ENCODE measurements at places on chromosomes 6 and 20.
A peak's percentile ranks its signal among the peaks of the same experiment; 100 is the strongest.

DNA sequence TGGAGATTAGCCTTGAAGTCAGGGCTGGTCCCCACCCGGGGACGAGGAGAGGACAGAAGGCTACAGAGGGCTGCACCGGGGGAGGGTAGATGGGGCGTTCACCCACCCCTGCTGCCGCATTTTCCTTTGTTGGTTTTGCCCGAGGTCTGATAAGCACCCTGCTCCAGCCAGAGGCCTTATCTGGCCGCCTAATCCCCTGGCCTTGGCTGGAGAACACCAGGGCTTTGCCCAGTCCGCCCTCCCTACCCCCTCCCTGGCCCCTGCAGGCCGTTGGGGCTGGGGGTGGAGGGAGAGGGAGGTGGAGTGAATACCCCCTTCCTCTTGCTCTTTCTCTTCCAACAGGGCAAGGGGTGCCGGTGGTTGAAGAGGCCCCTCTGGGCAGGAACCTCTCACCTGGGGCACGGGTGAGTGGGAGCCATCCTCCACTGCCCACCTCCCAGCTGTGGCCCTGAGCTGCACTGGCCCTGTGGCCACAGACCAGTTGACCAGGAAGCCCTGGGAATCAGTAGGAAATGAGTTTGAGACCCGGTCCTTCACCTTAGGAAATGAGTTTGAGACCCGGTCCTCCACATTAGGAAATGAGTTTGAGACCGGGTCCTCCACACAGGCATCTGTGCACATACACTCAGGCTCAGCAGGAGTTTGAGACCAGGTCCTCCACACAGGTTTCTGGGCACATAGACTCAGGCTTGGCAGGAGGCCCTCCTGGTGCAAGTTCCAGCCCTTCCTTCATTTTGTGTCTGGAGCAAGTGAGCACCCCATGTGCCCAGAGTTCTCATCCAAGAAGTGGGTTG is 12.0 kb upstream of the GATA5 start:
- DNase-seq = no peak

DNA sequence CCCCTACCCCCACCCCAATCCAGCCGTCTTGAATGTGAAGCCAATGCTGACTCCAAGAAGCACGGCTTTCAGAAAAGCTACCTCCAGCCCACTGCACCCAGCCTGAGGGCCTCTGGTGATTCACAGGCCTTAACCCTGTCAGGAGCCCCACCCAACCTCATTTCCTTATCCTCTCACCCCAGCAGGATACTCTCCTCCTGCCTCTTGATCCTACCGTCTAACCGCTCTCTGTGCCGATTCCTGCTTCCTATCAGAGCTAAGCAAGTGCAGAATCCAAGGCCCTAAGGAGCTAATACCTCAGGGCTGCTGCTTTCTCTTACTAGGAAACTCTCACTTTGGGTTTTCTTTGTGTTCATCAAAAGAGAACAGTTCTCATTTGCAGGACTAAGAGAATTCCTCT is 47.2 kb downstream of the TRERF1 start:
- DNase-seq = peak; percentile 31

DNA sequence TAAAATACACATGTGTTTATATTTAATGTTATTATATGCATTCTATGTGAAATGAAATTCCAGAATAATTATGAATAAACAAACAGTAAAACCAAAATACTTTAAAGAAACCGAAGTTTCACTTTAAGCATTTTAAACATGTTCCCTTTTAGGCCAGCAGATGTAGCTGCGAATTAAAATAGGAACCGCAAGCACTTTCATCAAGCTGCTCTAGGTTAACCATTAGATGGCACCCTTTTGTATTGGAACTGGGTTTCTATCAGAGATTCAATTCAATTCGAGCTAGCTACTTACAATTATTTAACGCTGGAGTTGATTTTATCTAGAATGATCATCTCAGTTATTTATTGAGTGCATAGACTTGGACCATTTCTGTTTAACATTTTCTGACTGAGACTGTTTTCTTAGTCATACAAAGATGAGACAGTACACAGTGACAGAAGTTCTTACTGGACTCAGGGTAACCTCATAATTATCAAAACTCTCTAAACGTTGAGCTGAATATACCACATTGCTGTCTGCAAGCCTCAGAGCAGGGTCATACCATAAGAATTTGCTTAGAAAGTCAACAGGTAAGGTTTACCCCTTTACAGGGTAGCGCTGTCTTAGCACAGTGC is 8.5 kb downstream of the TMEM242 start:
- no peak for DNase-seq

DNA sequence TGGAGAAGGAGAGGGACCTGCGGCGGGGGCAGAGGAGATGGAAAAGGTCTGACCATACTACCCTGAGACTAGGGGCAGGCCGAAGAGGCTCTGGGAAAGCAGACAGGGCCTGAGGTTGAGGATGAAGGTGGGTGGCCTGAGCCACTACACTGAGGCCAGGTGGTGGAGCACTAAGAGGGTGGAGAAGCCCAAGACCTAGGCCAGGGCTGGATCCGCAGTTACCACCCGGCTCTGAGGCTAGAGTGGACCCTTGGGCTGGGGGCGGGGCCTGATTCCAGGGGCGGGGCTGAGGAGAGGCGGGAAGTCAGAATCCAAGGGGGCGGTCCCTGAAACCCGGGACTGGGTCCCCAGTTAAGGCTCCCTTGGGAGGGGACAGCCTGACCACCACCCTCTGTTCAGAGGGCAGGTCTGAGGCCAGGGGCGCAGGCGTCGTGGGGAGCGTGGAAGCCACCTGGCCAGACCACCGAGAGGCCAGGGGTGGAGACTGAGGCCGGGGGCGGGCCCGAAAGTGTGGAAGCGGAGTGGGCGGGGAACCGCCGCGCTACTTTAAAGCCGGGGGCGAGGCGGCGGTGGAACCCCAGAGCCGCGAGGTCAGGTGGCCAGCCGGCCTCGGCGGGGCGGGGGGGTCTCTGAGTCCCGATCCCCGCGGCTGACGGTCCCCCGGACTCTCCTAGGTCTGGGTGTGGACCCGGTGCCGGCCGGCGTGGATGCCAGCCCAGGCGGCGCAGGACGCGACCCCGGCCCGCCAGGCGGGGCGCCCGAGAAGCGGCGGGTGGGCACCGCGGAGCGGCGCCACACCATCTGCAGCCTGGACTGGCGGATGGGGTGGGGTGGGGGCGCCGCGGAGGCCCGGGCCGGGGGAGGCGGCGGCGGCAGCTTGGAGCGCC is 8.3 kb downstream of the CCM2L start:
- DNase-seq = peak; percentile 71

GRCh38 chr20:62805155-62805710 is 598 bp downstream of the OGFR start:
- DNase-seq = no peak

- no peak for DNase-seq
Measured at GRCh38 chr6:2225422-2226392, 19.7 kb downstream of the GMDS start.

DNA sequence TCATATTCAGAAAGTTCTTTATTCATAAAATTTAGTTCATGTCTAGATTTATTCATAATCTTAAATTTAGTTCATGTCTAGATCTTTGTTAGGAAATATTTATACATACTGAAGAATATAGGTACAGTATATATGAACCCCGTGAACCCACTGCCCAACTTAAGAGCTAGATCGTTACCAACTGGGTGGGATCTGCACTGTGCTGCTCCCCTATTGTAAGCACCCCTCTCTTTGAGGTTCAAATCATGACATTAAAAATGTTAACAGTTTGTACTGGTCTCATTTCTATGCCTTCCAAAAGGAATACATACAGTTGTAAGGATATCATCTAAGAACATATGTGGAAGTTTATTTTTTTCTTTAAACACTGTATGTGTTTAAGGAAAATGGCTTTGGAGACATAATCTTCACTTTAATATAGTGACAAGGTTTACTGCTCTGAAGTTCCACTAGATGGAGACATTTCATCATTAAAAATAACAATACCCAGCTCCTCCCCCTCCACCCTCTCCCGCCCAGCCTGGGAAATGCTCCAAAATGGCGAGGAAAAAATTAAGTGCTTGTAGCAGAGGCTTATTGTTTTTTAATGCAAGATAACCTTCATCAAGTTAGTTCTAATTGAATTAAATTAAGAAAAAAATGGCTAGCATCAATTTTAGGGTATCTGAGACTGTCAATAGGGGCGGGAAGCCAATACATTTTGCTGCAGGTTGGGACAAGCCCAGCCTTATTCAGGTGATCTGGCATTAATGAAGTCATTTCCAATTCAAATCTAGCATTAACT is 104.1 kb upstream of the TRAF3IP2 start:
- peak; percentile 89 for DNase-seq

DNA sequence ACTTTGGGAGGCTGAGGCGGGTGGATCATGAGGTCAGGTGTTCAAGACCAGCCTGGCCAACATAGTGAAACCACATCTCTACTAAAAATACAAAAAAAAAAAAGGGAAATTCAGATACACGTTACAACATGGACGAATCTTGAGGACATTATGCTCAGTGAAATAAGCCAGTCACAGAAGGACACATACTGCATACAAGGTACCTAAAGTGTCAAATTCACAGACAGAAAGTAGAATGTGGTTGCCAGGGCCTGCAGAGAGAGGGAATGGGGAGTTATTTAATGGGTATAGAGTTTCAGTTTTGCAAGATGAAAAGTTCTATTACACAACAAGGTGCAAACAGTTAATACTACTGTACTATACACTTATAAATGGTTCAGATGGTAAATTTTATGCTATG is 75.1 kb downstream of the SNX5 start:
- no peak for DNase-seq

DNA sequence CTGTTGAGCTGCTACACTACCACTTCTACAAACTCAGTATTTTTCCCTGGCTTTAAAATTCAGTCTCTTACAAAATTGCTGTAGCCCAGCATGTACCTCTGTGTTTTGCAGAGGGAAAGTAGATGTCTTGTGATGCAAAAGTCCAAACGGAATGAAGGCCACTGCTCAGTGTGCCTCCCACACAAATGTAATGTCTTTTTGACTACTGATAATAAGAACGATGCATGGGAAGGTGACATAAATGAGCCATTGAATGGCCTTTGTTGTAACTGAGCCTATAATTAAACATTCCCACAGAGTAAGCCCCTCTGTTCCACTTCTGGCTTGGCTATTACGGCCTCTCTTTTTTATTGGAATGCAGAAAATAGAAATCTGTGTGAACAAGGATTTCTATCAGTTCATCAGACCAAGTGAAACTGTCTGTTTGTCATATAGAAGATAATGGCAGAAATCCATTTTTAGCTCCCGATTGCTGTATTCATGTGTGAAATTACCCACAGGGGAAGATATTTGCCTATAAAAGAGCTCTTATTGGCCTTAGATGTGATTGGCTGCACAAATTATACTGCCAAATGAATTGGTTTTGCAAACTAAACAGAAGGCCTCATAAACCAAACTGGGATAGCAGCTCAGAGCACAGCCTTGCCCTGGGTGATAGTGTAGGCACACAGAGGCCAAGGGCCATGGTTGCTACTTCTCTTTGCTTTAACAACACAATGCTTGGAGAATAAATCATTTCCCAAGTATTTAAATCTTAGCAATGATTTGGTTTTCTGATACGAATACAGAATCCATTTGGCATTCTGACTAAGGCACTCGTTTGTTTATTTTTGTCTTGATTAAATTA is 241.5 kb upstream of the PLN start:
- DNase-seq = no peak

GRCh38 chr20:51560550-51561307 is 18.2 kb upstream of the NFATC2 start:
- peak; percentile 47 for DNase-seq

DNA sequence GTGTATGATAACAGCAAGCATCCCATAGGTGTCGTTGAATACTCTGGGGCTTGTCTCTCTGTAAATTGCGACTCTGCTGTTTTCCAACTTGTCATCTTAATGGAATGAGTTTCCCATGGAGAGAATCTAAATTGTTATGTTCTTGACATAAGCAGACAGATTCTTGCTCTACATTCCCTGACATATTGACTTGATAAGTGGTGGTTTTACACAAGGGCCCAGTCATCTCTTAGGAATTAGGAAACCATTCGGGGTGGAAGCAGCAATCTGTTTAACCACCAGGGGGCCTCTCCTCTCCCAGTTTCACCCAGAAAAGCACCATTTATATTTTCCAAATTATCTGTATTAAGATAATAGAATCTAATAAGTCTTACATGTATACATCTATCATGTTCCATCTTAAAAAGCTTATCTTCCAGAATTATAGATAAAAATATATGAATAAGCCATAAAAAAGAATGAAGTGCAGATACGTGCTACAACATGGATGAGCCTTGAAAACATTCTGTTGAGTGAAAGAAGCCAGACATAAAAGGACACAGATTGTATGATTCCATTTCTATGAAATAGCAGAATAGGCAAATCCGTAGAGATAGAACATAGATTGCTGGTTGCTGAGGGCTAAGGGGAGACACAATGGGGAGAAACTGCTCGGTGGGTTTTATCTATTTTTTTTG is 23.1 kb upstream of the MROH8 start:
- no peak for DNase-seq

- no peak for DNase-seq
Measured at GRCh38 chr6:170272341-170273065, 18.4 kb downstream of the DLL1 start.
